ENCODE measurements at places on chromosomes 2 and 18. TPM values are rescaled to one million over a fixed set of nuclear protein-coding genes. Genes with fewer than 3 reads are reported as not detected.

TTL gene
- 41.9 TPM for total RNA-seq

MC4R gene
- total RNA-seq: not detected

IL1F10 gene
- total RNA-seq: not detected

GRCh38 chr2:42314892-42315468, 46.0 kb downstream of the COX7A2L start:
- DNase-seq: no peak

- DNase-seq: no peak
Measured at GRCh38 chr2:65395621-65396347, 36.6 kb downstream of the SPRED2 start.

Measured in right cardiac atrium (tissue), 5 donors.